NCI-H1105 treated with DMSO at 0.1 percent for 48 hours (cell line): ENCODE measurements at places on chromosomes 12 and 14.

DNA sequence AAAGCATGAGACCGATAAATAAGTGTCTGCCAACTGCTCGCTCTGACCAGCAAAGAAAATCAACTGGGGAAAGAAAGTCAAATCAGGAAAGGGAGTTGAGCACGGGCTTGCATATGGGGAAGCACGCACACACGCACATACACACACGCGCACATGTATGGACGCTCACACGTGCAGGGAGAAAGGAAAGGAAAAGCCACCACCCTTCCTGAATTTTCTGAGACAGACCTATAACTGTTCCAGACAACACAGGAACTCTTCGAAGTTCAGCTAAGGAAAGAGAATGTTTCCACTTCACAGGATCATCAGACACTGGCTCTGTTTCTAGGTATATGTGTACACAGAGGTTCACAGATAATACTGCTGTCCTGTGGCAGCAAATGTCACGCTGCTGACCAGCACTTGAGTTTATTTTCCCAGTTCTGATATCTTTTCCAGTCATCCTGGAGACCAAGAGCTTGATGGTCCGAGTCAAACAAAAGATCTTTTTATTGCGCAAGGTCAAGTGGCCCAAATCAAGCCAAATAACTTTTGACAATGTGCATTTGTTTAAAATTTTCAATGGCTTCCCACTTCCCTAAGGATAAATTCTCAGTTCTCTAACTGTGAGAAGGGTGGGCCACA lies 82.1 kb upstream of the TMCC3 start:
- DNase-seq, result no peak

DNA sequence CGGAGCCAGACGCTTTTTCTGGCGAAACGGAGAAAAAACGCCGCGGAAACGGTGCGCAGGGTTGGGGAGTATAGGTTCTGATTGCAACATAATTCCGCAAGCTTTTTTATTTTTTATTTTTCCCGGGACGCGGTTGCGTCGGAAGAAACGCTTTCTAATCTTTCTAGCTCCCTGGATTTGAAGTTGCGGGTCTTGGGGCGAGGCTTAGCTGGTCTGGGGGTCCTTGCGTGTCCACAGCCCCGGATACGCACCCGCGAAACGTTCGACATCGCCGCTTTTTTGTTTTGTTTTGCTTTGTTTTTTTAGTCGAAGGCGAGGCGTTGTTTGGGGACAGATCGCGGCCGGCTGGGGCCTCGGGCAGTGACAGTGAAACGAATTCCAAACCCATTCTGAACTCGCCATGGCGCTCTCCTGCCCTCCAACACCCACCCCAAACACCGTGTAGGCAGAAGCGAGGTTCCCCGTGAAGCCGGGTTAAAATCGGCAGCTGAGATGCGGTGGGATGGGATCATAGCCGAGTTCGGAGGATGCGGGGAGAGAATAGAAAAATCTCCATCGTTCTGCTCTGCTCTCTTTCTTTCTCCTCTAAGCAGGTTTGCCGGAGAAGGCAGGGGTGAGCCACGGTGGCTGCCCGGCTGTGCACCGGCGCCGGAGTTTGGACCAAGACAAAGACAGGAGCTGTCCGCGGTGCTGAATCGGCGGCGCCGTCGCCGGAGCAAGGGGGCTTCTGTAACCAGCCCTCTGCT lies 8.1 kb upstream of the LHX5 start:
- DNase-seq, result no peak

DNA sequence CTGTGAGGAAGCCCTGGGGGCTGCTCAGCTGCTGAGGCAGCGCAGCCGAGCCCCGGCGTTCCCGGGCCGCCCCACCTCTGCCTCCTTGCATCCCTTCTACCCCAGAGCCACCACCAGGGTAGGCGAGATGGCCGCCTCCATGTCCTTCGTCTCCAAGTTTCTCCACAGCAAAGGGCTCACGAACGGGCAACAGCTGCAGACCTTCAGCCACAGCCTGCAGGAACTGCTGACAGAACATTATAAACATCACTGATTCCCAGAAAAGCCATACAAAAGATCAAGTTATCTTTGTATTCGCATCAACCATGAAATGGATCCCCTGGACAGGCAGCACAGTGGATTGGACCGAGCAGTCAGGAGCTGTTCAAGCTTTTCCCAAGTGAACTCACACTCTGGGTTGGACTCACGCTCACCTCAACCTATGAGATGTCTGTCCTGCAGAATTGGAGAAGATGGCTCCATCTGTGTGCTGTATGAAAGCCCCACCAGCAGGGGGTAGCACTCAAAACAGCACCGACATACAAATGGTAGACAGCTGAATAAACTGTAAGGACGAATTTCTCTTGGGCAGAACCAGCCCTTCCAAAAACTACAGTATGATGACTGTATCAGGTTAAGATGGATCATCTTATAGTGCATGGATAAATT lies 19.4 kb upstream of the A2M start:
- DNase-seq, result no peak

DNA sequence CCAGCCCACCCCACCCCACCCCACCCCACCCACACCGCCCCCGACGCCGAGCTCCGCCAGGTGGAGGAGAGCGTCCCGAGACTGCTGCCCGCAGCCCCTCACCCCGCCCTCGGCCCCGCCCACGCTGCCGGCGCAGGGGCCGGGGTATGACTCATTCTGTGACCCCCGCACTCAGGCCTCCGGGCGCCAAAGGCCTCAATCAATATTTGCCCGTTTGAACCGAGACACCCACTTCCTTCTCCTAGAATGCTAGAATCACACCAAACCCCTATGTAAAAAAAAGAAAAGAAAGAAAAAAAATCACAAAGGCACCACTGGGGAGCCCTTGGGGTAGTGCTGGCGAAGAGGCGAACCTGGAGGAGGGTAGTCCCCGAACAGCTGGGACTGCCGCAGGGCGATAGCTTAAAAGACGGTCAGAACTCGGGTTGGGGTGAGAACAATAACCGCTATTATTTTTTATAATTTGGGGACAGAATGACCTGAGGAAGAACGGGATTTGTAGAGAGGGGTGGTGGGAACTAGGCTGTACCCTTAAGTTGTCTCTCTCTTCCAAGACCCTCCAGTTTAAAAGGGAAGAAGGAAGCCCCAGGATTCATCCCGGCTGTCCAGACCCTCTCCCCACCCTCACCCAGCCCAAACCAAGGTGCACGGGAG lies 894 bp downstream of the KRT8 start:
- peak; percentile 46 for DNase-seq

GRCh38 chr12:66247741-66248140 lies 54.6 kb upstream of the HELB start:
- DNase-seq, result no peak

GRCh38 chr12:18327036-18327435 lies 65.7 kb downstream of the PIK3C2G start:
- DNase-seq, result no peak

- no peak for DNase-seq
Observed at GRCh38 chr12:95463050-95463449, 10.9 kb upstream of the METAP2 start.

- DNase-seq, result no peak
Observed at GRCh38 chr12:69511469-69512267, 41.5 kb downstream of the FRS2 start.

DNA sequence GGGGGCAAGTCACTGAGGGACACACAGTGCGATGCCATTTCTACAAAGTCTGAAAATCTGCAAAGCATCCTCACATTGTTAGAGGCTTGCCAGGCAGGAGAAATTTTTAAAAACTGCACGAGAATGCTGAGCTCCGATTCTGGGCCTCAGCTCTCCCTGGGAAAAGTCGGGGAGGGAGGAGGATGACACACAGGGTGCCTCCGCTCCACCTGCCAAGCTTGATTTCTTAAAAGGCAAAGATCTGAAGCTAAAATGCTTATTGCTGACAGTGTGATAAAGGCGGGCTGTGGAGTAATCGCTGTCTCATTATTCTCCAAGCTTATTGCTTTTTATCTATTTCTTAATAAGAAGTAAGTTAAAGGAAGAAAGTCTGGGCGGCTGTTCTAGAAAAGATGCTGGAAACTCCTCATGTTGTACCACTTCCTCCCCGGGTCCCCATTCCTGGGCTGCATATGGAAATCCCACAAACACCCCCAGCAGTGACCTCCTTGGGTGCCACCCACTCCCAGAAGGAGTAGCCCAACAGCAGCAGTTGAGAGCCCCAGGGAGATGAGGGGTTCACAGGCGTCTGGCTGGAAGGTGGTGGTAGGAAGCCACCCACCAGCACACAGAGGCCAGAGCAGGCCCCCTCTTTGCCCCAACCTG lies 55.0 kb downstream of the CCDC85C start:
- DNase-seq, result no peak

GRCh38 chr14:82642425-82642824 lies 1108.8 kb upstream of the SEL1L start:
- DNase-seq, result no peak

DNA sequence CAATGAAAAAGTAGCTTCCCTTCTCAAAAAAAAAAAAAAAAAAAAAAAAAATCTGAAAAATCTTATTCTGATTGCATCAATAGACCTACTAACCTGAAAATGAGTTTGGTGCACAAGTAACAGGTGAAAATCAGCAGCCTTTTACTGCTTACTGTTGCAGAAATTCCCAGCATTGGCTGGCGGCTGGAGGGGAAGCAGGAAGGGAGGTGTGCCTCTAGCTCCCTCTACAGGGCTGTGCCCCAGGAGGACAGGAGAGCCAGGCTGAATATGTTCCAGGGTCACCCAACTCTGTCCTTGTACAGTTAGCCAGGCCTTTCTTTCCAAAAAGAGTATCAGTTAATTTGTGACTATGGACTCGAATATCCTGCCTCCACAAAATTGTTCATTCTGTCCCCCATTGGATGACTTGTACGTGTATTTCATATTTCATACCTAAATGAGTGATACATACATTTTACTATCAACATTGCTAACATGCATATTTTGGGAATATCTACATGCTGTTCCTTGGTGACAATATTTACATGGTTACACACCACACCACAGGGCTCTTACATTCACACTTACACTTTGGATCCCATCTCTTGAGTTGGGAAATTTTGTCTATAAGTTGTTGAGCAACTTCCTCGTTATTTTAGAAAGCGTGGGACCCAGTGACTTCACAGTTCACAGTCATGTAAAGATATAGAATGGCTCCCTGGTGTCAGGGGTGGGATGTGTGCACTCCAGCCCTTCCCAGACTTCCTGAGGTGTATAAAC lies 124.8 kb downstream of the SAMD4A start:
- DNase-seq, result peak; percentile 41

GRCh38 chr14:61462566-61463193 lies 141.3 kb downstream of the PRKCH start:
- DNase-seq, result peak; percentile 31
